Fibroblast of lung (primary cell): ENCODE measurements at places on chromosomes 12 and 14. TPM values are rescaled to one million over a fixed set of nuclear protein-coding genes. Genes with fewer than 3 reads are reported as not detected.

Gene SPX
- total RNA-seq = 0.50 and 1.3 TPM in 2 replicates

DNA sequence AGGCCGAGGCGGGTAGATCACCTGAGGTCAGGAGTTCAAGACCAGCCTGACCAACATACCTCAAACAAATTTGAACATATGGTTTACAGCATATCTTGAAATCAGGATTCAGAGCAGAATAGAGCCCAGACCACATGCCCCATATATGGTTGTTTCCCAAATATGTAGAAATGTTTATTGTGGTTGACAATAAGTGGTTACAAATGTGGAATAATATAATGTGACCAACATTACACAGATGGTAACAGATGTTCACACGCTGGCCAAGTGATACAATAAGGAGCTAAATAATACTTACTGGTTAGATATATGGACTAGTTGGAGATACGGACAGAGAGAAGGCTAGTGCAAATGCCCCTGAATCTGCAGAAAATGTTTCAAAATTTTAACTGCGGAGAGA is 85.3 kb downstream of the MAPKAPK5 start:
- no peaks in the 10 kb centered on the region for H3K36me3 ChIP-seq
- no peak overlapping the region for H3K4me3 ChIP-seq
- H3K27ac ChIP-seq = no peak overlapping the region
- H3K27me3 ChIP-seq = no peaks in the 10 kb centered on the region

Gene KRT85
- total RNA-seq = not detected in 2 replicates

GRCh38 chr12:26790645-26790994 is 42.4 kb downstream of the ITPR2 start:
- no peak for DNase-seq
- H3K27me3 ChIP-seq = no peaks in the 10 kb centered on the region
- peaks cover 21% of the 10 kb centered on the region for H3K4me1 ChIP-seq
- no peak overlapping the region for H3K4me3 ChIP-seq

GRCh38 chr12:29782285-29782870 is 1.4 kb downstream of the TMTC1 start:
- peak overlapping the region; percentile 74 for H3K4me3 ChIP-seq
- peak; percentile 80 for DNase-seq
- peak overlapping the region; percentile 84 for H3K27ac ChIP-seq
- no peaks in the 10 kb centered on the region for H3K36me3 ChIP-seq
- no peaks in the 10 kb centered on the region for H3K4me1 ChIP-seq

DNA sequence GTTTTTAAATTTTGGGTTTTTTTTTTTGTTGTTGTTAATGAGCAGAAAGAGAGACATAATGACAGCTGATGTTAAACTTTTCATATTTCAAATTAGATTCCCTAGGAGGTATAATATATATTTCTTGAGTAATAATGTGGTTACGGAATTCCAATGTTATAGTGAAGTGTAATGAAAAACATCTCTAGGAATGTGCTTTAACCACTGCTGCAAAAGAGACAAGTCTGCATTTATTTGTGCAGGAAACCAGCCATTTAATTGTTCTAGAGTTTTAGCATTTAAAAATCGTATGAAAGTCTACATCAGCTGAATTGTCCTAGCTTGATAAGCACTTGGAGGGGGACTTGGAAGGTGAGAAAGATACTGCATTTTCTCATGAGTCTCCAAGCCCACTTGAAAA is 14.3 kb downstream of the SERPINA10 start:
- H3K4me1 ChIP-seq = no peaks in the 10 kb centered on the region
- no peaks in the 10 kb centered on the region for H3K27me3 ChIP-seq
- no peaks in the 10 kb centered on the region for H3K36me3 ChIP-seq
- no peak overlapping the region for H3K27ac ChIP-seq
- no peak for DNase-seq

- peaks cover 25% of the 10 kb centered on the region for H3K4me1 ChIP-seq
- no peaks in the 10 kb centered on the region for H3K27me3 ChIP-seq
- no peaks in the 10 kb centered on the region for H3K36me3 ChIP-seq
- H3K27ac ChIP-seq = peak overlapping the region; percentile 83
- DNase-seq = peak; percentile 97
- peak overlapping the region; percentile 0 for H3K4me3 ChIP-seq
These were observed 22.7 kb upstream of the EID3 start for GRCh38 chr12:104280717-104281458.

GRCh38 chr12:8913702-8914032 is 642 bp upstream of the PHC1 start:
- H3K36me3 ChIP-seq = no peaks in the 10 kb centered on the region
- no peak for DNase-seq
- peak overlapping the region; percentile 91 for H3K27ac ChIP-seq
- no peaks in the 10 kb centered on the region for H3K27me3 ChIP-seq

Gene VDR
- total RNA-seq = 9.8 and 16.2 TPM in 2 replicates
